NCI-H1417 (cell line): ENCODE measurements at places on chromosomes 16 and 17.

DNA sequence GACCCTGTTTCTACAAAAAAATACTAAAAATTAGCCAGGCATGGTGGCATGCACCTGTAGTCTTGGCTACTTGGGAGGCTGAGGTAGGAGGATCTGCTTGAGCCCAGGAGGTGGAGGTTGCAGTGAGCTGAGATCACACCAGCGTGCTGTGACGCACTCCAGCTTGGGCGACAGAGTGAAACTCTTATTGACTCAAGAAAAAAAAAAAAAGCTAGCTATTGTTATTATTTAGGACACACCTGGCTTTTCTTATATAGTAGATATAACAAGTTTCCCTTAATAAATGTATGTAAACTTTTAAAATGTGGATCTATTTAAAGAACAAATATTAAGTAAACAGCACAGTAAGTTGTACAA, 1.8 kb downstream of the RABEP2 start:
- no peak for DNase-seq

- DNase-seq: no peak
Observed at GRCh38 chr17:78960928-78961327, 18.8 kb downstream of the LGALS3BP start.

GRCh38 chr16:57017251-57017650, 27.9 kb downstream of the NLRC5 start:
- no peak for DNase-seq

- DNase-seq: peak; percentile 68
Observed at GRCh38 chr16:85461022-85461813, 151.9 kb upstream of the GSE1 start.

GRCh38 chr17:39699818-39700147, at the start of gene ERBB2:
ERBB2 (plus strand) TSS chr17:39700064; CDS start chr17:39700239, 175 bp downstream.
- DNase-seq: no peak

- no peak for DNase-seq
Observed at GRCh38 chr16:57061084-57061905, 31.1 kb upstream of the CPNE2 start.

DNA sequence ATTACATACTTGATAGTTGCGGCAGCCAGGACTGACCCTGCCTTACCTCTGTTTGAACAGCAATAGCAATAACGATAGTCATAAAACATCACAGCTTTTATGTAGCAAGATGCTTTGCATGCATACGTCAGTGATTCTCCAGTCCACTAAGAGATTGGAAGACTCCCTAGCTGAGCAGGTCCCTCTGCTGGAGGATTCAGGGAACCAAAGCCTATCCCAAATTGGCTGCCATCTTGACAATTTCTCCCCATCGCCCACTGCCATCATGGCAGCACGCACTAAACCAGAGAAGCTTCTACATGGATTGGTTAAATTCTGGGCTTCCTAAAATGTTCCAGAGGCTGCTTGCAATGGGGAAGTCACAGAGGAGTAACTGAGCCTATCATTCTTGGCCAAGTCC, 360.6 kb upstream of the XYLT1 start:
- DNase-seq: no peak

DNA sequence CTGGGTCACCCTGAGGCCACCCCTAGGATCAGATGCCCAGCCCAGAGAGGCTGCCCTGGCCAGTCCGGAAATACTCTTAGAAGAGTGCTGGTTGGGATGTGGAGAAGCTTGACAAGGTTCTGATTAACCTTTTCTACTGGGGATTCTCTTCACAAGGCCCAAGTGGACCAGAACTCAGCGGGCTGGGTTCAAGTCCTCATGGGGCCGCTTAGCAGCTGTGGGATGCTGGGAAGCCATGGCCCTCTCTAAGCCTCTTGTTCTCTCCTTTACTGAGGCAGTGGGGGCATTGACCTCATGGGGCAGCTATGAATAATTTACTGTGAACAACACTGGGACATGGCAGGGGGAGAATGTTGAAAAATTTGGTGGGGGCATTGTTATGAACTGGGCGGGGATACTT, 92.8 kb downstream of the CYLD start:
- no peak for DNase-seq

DNA sequence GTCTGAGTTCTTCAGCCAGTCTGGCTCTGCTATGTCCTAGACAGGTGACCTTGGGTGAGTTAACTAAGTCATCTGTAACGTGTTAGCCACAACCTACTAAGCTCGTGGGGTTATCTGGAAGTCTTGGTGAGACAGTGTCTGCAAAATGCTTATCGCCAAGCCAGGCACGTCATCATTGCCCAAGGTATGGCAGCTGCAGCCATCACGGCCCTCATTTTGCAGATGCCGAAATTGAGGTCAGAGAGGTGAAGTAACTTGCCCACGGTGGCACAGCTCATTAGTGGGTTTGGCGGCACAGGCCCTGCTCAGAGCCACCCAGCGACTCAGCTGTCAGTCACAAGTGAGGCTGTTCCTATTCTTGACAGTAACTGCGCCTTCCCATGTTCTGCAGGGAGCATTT, 79.8 kb downstream of the CMIP start:
- no peak for DNase-seq

GRCh38 chr17:60750640-60751039, 73.0 kb downstream of the BCAS3 start:
- no peak for DNase-seq

- peak; percentile 30 for DNase-seq
Observed at GRCh38 chr16:81885976-81886586, 107.0 kb downstream of the PLCG2 start.

- DNase-seq: peak; percentile 31
Observed at GRCh38 chr16:1309888-1310831, 724 bp downstream of the UBE2I start.

DNA sequence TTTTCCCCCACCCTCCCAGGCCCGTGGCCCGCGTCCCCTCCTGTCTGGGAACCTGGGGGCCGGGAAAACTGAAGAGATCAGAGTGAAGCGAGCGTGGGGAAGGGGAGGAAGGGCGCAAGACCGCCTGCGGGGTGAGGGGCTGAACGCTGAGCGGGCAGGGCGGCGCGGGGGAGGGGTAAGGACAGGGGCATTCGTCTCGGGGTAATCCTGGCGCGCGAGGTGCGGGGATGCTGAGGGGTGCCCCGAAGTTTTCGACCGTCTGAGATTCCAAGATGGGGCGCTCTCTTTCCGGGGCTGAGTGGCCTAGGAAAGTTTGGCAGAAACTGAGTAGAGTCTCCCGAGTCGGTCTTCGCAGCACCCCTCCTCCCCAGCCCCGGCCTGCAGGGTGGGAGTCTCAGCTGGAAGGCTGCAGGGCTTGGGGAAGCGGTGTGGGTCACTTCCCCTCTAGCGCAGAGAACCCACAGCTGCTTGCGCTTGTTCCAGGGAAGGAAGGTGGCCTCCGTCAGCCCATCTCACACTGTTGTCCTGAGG, 555 bp downstream of the TTYH2 start:
- DNase-seq: no peak

DNA sequence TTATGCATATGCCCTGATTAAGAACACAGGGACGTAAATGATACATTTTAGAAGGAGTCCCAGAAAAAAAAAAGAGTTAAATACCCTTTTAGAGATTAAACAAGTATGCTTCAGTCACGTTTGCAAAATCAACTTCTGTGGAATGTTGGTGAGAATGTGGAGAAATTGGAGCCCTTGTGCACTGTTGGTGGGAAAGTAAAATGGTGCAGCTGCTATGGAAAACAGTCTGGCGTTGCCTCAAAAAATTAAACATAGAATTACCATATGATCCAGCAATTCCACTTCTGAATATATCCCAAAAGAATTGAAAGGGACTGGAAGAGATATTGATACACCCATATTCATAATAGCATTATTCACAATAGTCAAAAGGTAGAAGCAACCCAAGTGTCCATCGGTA, 26.5 kb downstream of the RHBDL3 start:
- DNase-seq: no peak

GRCh38 chr16:6836766-6837165, 495.9 kb upstream of the RBFOX1 start:
- DNase-seq: no peak

DNA sequence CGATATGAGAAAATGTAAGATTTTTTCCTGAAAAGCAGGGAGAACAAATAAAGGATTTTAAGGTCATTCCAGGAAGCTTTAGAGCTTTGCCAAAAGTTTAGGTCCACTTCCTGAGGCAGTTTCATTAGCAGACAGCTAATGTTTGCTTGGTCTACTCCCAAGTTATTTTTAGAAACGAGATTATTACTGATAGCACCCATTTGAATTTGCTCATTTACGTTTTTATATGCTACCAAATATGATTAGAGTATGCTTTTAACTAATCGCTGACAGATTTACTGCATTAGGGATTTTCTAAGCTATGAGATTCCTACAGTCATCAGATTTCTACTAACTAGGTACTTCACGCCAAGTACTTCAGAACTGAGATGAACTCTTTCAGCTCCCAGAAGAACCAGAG, 98.1 kb downstream of the WNT3 start:
- no peak for DNase-seq

GRCh38 chr17:19003543-19004420, 782 bp downstream of the FAM83G start:
- DNase-seq: peak; percentile 8

DNA sequence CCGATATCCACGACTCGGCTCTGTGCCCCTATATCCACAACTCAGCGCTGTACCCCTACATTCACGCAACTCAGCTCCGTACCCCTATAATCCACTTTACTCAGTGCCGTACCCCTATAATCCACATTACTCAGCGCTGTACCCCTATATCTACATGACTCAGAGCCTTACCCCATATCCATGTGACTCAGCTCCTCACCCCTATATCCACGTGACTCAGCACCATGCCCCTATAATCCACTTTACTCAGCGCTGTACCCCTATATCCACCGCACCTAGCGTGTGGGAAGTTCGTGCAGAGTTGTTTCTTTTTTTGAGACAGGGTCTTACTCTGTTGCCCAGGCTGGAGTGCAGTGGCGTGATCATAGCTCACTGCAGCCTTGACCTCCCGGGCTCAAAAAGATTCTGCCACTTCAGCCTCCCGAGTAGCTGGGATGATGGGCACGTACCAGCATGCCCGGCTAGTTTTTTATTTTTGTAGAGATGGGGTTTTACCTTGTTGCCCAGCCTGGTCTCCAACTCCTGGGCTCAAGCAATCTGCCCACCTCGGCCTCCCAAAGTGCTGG, 17.4 kb downstream of the CYB5D2 start:
- DNase-seq: no peak

DNA sequence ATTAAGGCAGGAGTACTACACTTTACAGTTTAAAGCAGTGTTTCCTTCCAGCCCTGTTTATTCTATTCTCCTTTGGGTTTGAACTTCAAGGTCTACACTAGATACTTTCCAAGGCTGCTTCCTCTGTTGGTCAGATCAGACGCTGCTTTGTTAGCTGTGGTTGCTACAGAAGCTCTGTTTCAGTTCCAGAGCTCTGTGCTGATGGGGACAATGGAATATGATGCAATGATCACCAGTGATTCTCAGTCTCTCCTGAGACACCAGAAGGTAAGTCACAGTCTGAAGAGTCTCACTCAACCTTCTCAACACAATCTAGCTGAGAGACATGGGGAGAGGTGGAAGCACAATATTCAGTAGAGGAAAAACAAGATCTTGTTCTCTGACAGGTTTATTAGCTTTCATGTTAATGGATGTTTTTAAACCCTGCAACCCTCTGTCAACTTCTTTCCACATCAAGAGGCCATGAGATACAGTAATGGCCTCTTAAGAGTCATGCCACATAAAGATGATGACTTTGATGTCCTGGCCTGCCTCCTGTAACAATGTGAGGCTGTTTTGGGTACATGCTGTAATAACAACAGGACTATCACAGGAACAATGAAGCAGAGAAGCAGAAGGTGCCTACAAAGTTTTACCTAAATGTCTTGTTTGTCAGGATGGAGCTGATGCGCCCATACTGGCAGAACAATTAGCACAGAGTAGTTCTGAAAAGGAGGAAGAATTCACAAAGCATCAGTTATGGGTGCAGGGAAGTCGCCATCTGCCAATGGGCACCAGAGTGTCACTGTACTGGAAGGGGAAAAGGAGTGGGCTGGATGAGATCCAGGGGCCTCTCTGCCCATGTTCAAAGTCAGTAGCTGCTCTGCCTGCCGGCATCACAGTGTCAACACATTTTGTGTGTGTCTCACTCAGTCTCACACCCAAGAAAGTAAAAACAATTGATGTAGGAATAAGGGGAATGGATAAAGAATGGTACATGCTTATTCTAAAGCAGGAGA, 33.4 kb downstream of the PSME3IP1 start:
- DNase-seq: peak; percentile 82

DNA sequence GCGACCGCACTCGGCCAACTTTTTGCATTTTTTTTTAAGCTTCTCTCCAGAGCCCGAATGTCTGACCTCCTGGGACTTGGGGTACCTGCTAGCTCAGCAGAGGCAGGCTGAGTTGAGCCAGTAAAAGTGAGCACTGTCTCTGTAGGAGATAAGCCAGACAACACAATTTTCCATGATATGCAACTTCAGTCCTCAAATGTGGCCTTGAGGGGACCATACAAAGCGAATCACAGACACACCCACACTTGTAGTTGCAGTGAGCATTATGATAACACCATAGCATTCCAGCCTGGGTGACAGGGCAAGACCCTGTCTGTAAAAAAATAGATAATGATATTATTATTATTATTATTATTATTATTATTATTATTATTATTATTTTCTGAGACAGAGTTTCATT, 2.6 kb downstream of the DPEP2 start:
- DNase-seq: no peak

GRCh38 chr16:27712251-27712711, 162.3 kb downstream of the KATNIP start:
- DNase-seq: no peak

GRCh38 chr17:80999536-81000333, 8.1 kb downstream of the CHMP6 start:
- DNase-seq: no peak

DNA sequence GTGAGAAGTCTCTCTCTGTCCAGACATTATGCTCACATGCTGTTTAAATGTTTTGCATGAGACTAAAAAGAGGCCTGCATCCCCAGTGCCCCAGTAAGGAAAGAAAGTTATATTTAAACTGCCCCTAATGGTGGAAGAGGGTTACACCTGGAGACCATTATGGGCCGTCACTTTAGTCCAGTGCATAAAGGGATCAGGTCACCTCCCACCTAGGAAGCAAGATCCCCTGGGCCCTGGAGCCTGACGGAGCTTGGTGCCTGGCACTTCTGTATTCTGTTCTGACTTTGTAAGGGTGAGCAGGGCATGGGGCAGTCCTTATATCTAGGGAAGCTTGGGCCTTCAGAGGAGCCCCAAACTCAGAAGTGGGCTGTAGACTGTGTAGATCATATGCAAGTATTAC, 67.9 kb downstream of the CPPED1 start:
- no peak for DNase-seq

- no peak for DNase-seq
Observed at GRCh38 chr17:75652341-75652740, 14.6 kb downstream of the RECQL5 start.

GRCh38 chr16:85046931-85047866, 19.6 kb downstream of the KIAA0513 start:
- DNase-seq: no peak

- DNase-seq: no peak
Observed at GRCh38 chr17:63191610-63192009, 225.6 kb downstream of the TANC2 start.

- no peak for DNase-seq
Observed at GRCh38 chr17:65027305-65027704, 29.2 kb downstream of the GNA13 start.

GRCh38 chr16:23505180-23505665, 5.1 kb downstream of the GGA2 start:
- DNase-seq: no peak
